Stimulated activated CD4-positive, alpha-beta T cell treated with anti-CD3 and anti-CD28 coated beads, TNF-alpha, amount 100 ng/mL, for 24 hours (primary cell): ENCODE measurements at places on chromosomes 6 and 20.

- no peak for DNase-seq
Observed at GRCh38 chr20:11117808-11118528, 444.2 kb upstream of the JAG1 start.

GRCh38 chr20:37277253-37277593 is 12.2 kb upstream of the MANBAL start:
- no peak for DNase-seq

DNA sequence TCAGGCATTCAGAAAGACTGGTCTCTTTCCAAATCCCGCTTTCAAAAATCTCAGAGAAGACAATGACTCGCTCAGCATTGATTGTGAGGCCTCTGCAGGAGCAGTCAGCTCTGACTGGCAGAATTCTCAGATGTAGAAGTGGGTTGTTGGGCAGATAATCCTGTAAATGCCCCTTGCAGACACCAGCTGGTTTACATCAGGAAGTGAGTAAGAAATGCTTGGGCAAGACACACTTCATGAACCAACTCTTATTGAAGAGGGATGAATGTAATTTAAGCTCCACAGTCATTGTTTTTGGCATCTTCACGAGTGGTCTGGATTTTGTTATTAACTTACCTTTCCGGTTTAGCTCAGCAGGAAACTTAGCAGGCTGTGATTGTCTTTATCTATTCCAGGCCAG is 166.6 kb downstream of the PLCB4 start:
- no peak for DNase-seq

DNA sequence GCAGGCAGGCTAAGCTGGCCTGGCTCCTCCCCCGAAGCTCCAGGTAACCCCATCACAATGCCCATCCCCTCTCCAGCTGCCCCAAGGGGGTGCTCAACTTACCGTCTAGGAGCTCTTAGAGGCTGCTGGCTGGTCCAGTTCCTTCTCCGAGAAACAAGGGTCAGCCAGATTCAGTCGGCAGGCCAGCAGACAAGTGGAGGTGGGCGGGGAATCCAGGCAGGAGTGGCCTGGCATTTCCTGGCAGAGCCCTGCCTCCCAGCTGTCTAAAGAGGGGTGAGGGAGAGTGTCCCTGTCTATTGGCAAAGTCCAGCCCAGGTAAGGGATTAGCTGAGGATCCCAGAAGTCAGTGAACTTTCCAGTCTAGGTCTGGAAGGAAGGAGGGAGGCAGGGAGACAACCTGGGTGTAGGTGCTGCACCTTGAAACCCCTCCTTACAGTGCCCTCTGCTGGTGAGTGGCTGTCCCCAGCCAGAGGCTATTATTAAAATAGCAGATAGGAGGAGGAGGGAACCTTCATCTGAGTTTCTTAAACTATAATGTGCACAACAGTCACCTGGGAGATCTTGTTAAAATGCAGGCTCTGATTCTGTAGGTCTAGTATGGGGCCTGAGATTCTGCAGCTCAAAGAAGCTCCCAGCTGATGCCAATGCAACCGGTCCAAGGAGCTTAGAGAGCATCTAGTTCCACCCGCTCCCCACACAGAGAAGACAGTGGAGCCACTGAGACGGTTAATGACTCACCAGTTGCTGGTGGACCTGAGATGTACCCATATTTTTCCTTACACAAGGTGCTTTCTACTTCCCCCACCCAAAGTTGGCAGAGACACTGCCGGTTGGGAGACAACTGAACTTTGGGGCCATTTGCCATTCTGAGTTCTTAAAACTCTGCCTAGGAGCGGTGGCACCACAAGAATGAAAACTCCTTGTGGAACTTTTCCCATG is at the start of gene UNC5CL:
Gene UNC5CL, minus strand, starts transcription at position 162 of the 939 bp plus-strand sequence. CDS start 4,147 bp downstream, outside the sequence.
- peak; percentile 26 for DNase-seq

DNA sequence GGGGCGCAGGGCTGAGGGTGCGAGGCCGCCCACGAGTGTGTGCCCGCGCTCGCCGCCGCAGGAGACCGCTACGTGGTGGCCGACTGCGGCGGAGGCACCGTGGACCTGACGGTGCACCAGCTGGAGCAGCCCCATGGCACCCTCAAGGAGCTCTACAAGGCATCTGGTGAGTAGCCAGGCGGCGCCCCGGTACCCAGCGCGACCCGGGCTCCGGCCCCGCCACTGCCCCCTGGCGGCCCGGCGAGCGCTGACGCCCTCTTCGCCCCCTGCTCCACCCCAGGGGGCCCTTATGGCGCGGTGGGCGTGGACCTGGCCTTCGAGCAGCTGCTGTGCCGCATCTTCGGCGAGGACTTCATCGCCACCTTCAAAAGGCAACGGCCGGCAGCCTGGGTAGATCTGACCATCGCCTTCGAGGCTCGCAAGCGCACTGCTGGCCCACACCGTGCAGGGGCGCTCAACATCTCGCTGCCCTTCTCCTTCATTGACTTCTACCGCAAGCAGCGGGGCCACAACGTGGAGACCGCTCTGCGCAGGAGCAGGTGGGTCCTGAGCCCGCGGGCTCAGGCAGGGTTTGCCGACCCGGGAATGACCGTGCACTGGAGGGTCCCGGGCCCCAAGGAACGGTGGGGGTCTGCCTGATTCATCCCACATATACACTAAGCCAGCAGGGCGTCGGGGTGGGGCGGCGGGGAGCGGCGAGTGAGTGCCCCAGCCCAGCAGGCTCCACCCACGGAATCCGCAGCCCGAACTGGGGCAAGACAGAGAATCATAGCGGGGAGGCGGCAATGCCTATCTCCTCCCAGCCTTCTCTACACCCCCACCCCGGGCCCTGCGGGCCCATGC is 17.4 kb downstream of the HSPA12B start:
- no peak for DNase-seq

GRCh38 chr6:29728173-29728874 is 5.1 kb downstream of the HLA-F start:
- DNase-seq: no peak

- no peak for DNase-seq
Observed at GRCh38 chr6:35833536-35833935, 28.4 kb downstream of the LHFPL5 start.

GRCh38 chr20:50711113-50711825 is 19.9 kb upstream of the RIPOR3 start:
- no peak for DNase-seq

GRCh38 chr6:169160855-169161560 is 92.6 kb downstream of the THBS2 start:
- DNase-seq: no peak

DNA sequence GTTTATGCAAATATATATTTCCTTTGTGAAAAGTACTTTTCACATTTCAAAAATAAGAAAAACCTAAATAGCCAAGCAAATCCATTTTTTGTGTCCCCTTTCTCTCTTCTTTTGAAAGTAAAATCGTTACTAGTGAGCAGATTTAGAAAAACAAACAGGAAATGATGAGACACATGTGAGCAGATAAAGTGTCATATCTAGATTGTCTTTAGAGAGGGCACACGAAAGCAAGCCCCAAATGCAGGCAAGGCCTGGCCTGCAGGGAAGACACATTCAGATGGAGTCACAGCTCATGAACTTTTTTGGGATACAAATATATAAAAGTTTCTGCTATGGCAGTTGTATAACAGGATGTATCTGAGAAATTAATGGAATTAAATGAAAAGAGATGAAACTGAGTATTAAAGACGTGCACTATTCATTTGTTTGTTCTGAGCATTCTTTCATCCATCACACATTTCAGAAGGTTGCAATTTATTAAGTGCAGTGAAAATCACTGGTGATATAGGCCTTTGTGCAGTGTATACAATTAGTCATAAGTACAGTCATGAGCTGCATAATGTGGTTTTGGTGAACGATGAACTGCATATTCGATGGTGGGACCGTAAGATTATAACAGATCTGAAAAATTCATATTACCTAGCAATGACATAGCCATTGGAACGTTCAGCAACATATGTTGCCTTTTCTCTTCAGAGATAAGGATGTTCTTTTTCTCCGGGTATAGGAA is 101.4 kb downstream of the PACRG start:
- DNase-seq: no peak

GRCh38 chr6:14142063-14142450 is 24.5 kb downstream of the CD83 start:
- no peak for DNase-seq

DNA sequence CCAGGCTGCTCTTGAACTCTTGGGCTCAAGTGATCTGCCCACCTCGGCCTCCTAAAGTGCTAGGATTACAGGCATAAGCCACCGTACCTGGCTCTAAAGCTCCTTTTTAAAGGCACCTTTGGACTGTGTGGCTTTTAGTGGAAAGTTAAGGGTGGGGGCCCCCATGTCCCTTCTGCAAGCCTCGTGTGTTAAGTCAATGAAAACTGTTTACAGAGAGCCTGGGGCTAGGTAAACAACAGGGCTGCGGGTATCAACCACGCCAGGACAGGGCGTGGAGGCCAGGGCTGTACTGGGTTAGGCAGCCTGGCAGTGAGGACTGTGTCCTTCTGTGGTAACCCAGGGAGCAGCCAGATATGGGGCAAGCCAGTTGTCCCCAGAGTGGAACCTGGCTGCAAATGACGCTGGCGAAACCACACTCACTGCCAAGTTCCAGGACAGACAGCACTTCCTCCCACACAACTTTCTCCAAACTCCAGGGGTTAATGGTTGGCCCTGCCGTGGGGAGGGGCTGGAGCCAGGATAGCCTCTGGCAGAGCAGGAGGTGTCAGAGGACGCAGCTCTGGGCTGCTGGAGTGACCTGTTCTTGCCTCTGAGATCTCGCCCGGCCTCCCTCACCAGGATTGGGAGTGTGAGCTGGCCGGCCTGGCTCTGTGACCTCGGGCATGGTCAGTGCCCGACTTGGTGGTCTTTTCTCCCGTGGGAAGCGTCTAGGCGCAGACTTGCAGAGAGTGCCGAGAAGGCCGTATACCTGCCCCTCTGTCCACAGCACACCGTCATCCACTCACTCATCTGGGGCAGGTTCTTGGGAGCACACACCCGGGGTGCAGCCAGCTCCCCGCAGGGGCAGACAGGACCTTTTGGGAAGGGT is 3.2 kb downstream of the SLC17A9 start:
- no peak for DNase-seq

- DNase-seq: no peak
Observed at GRCh38 chr6:44262467-44263353, 2.6 kb downstream of the NFKBIE start.

- no peak for DNase-seq
Observed at GRCh38 chr20:10978713-10979112, 304.9 kb upstream of the JAG1 start.

GRCh38 chr6:51161752-51162151 is 343.1 kb downstream of the TFAP2B start:
- DNase-seq: no peak

DNA sequence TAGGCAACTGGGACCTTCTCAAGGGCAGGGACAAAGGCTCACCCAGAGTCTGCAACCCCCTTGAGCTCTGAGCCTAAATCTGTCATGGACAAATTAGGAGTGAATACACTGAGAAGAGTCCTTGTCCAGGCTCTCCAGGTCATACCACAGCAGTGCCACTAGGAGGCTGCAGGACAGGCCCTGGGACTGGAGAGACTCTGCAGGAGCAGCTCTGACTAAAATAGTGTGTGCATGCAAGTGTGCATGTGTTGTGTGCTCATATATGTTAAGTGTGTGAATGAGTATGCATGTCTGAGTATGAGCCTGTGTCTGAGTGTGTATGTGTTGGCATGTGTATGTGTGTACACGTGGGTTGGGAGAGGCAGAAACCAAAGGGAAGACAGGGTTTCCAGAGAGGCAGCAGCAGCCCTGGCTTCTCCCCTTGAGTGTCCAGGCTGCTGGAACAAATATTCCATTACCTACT is 27.1 kb downstream of the MRPL14 start:
- no peak for DNase-seq

- DNase-seq: no peak
Observed at GRCh38 chr6:6470123-6470522, 118.4 kb upstream of the LY86 start.

DNA sequence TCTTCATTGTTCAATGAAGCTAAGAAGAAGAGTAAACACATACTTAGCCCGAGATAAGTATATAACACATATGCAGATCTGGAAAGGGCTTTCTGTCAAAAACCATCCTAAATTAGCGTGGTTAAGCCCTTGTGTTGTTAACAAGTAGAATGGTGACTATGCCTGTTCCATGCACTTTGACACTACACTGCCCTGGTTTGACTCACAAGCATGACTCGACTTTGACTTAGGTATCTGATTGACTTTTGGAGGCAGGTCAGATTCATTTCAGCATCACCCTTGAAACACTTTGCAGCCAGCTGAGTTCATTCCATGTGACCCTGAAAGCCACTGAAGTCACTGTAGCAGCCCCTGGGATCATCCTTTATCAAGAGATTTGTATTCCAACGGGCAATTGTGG is 239.8 kb downstream of the TBX18 start:
- no peak for DNase-seq
